Suppressor macrophage treated with lipopolysaccharide for 1 hour (primary cell): ENCODE measurements at places on chromosomes 4 and X.
A peak's percentile ranks its signal among the peaks of the same experiment; 100 is the strongest.

- DNase-seq = peak; percentile 16
Measured at GRCh38 chr4:4670869-4671268, 129.0 kb upstream of the STX18 start.

DNA sequence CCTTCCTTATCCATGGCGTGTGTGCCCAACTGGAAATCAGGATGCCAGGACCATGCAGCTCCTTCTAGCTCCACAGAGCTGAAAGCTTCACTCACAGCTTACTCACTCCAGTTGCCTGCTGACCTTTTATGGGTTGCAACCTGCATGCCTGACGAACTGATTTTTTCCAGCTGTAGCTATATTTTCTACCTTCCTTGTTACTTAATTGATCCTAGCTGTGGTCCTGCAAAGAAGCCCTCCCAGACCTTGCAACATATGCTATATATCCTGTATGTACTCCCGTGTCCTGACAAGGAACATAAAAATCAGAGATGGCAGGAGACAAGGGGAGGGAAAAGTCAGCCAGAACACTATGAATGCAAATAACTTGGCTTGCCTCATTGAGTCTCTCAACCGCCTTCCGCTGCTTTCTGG lies 135.3 kb upstream of the LDB2 start:
- DNase-seq = no peak

- peak; percentile 17 for DNase-seq
Measured at GRCh38 chrX:152912106-152912505, 14.2 kb downstream of the ZNF185 start.

GRCh38 chr4:138992676-138993075 lies 22.9 kb upstream of the NOCT start:
- DNase-seq = no peak

- no peak for DNase-seq
Measured at GRCh38 chrX:108165383-108166111, 74.0 kb downstream of the ATG4A start.

DNA sequence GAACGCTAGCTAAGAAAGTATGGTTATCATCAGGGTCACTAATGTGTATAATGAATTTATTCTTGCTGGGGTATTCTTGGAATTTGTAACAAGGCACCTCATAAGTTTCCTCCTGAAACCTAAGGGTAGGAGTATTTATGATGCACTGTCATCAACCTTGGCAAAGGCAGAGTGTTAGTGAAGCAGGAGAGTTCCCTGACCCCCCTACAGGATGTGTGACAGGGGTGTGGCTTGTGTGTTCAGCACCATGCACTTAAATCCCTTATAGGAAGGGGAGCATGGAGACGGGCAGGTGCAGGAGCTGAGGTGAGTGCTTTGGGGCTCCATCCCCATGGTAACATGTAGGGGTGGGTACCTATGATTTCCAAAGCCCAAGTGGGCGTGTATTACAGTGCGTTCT lies 237.7 kb downstream of the GALNTL6 start:
- DNase-seq = no peak

- no peak for DNase-seq
Measured at GRCh38 chr4:10701702-10702460, 17.3 kb upstream of the CLNK start.

DNA sequence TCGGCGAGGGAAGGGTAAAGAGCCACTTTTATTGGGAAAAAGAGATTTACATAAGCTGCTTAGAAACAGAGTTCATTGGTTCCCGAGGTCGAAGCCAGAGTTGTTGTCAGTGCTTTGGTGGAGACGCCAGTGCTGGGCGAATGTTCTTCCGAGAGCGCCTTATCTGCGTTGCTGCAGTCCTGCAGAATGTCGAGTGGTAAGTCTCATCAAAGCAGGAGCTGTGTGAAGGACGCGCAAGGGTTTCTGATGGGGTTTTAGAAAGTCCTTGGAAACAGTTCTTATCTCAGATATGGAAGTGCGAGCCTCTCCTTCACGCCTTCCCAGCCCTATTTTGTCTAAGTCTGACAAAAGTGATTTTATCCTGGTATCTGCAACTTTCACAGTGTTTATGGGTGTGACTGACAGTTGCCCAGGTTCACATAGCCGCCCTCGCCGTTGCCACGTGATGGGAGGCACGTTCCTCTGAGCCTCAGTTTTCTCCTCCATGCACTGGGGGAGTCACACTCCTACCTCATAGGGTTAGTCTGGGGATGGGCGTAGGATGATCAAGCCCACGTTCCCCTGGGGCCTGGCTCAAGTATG lies 47.3 kb upstream of the NSG1 start:
- no peak for DNase-seq

- no peak for DNase-seq
Measured at GRCh38 chr4:176805155-176805554, 12.4 kb upstream of the VEGFC start.

GRCh38 chr4:124083711-124084110 lies 628.8 kb downstream of the ANKRD50 start:
- DNase-seq = no peak

DNA sequence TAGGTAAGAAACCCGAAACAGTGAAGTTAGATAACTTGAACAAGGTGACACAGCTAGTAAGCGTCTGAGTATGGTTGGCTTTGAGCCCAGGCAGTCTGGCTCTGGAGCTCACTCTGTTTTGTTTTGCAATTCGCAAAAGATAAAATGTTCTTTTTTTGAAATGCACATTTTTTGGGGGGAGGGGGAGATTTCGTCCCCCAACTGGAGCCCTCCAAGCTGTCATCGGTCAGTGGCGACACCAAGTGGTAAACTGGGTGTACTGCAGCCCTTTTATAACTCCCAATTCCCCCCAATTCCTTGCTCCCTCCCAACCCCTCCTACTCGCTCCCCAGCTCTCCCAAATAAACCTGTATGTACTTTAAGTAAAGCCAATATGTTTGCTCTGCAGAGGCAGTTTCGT lies 2.8 kb upstream of the CLCN5 start:
- DNase-seq = peak; percentile 43

GRCh38 chr4:80322716-80323115 lies 12.8 kb upstream of the CFAP299 start:
- no peak for DNase-seq

DNA sequence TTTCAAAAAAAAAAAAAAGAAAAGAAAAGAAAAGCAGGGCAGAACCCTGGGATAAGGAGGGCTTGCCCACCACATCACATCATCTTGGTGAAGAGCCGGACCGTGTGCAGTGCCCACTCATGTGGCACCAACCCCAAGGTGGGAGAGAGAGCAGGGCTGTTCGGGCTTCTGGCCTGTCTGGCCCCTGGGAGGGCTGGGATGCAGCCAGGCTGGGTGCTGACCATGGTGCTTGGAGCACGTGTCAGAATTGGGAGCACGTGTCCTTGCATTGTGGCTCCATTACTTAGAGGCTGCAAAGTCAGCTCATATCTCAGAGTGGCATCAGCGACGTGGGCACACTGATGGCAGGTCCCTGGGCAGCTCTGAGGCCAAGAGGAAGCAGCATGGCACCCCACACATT lies 100.9 kb upstream of the AFAP1 start:
- DNase-seq = no peak

GRCh38 chr4:36523182-36523581 lies 241.8 kb downstream of the DTHD1 start:
- DNase-seq = no peak

- no peak for DNase-seq
Measured at GRCh38 chr4:126123611-126124325, 809.0 kb downstream of the FAT4 start.

GRCh38 chr4:140426610-140427105 lies 790 bp downstream of the CLGN start:
- peak; percentile 79 for DNase-seq

DNA sequence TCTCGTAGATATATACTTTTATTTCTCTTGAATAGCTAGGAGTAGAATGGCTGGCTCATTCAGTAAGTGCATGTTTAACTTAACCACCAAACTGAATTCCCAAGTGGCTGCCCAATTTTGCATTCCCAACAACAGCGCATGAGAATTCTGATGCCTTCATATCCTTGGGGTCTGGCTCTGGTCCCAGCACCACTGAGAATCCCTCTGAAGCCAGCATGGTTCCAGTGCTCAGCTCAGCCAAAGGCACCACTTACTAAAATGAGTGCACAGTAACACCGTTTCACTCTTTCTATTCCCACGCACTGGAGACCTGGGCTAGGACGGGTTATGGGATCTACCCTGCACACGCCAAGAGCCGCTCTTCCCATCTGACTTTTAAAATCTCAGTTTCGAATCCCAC lies 60.4 kb downstream of the CASP3 start:
- DNase-seq = no peak

DNA sequence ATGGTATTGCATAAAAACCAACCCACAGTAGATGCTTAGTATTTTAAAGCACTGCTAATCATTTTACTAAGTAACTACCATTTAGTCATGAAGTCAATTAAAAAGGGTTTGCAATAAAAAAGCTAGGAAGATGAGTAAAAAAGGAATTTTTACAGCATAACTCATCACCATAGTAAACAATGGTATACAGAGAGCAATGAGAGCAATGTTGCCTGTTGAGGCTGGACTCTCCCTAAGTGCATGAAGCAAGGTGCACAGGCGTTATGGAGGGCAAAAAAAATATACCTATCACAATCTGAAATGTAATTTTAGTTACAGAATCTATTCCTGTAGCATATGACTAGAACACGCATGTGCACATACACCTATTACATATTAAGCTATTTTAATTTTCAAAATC lies 129.6 kb upstream of the BMP3 start:
- DNase-seq = no peak

- DNase-seq = no peak
Measured at GRCh38 chrX:68940601-68941000, 111.8 kb downstream of the EFNB1 start.

GRCh38 chrX:152847281-152847680 lies 16.4 kb downstream of the NSDHL start:
- DNase-seq = peak; percentile 6

- no peak for DNase-seq
Measured at GRCh38 chr4:156615066-156615531, 356.5 kb downstream of the PDGFC start.

GRCh38 chr4:55424791-55425190 lies 29.0 kb downstream of the TMEM165 start:
- no peak for DNase-seq

DNA sequence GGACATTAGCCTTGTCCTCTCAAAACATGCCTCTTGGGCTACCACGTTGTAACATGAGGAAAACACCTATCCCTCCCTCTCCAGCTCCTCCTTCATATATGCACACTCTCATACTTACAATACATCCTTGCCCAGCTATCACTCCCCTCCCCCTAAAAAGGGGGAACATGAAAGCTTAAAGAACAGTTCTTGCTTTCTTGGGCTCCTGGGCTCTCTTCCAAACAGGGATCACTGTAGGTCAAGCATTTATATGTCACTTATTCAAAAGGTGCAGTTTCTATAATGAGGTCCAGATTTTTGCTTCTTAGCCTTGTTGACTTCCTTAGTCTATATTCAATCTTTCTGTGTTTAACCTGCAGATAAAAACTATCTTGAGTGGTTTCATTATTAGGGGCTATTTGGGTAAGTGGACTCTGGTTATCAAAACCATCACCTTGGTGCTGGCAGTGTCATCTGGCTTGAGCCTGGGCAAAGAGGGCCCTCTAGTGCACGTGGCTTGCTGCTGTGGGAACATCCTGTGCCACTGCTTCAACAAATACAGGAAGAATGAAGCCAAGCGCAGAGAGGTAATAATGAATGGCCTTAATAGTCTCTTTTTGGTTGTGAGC lies 119.4 kb downstream of the AKAP4 start:
- no peak for DNase-seq

DNA sequence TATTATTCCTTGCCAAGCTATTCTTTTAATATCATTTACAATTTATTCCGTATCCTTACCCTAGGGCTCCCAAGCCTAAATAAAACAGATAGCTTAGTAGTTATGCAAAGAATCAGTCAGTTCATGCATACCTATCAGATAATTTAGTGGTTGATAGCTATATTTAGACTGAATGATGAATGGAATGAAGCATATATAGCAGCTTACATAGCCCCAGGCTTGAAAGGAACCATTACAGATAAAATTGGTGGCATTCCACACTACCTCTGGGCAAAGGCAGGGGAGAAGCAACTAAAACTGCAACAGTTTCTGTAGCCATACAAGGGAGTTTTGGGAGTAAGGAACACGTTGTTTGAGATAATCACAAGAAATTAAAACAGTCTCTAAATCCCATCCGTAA lies 2.7 kb downstream of the ACE2 start:
- DNase-seq = no peak

DNA sequence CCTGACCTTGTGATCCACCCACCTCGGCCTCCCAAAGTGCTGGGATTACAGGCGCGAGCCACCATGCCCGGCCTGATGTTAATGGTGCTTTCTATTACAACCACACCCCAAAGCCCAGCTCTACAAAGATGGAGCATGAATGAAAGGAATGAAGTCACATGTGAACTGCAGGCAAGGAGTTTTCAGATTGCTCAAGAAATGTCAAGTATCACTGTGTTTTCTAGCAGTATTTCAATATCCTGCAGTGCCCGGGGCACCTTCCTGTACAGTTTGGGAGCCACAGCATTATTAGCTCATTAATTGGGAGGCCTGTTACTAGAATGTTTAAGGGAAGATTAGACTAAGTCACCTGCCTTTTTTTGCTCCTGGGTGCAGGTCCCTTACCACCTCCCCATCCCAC lies 40.1 kb downstream of the PRIMPOL start:
- DNase-seq = no peak

GRCh38 chr4:20297783-20298182 lies 46.1 kb downstream of the SLIT2 start:
- no peak for DNase-seq
